OCI-M1 (cell line): ENCODE measurements at places on chromosomes 16 and 17.
A peak's percentile ranks its signal among the peaks of the same experiment; 100 is the strongest.

- DNase-seq = no peak
These were observed 2.4 kb downstream of the KCNJ12 start for GRCh38 chr17:21378553-21378952.

DNA sequence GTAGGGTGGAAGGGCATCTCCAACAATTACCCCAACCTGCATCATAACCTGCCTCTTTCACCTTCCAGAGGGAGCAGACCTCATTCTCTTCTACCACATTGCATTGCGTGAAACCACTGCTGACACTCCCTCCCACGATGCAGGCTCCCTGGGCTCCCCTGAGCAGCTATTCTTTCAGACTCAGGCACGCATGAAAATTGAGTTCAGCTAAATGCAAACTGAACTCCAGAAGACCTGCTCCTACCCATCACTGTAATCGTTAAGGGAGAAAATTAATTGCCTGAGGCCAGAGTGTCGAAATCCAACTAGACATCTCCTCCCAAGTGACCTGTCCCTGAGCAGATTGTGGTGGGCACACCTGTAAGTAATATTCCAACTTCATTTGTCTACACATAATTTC is 186.0 kb downstream of the GRIN2A start:
- no peak for DNase-seq

GRCh38 chr17:2749058-2749783 is at the start of gene CCDC92B:
CCDC92B (minus strand) TSS chr17:2749652; CDS start chr17:2735145, 14,507 bp downstream.
- no peak for DNase-seq

GRCh38 chr17:50534979-50535326 is 2.4 kb downstream of the EPN3 start:
- DNase-seq = peak; percentile 19

- no peak for DNase-seq
These were observed 121.1 kb downstream of the SPACA3 start for GRCh38 chr17:33112763-33113162.

GRCh38 chr16:86300746-86301481 is 209.4 kb upstream of the FOXF1 start:
- peak; percentile 27 for DNase-seq

DNA sequence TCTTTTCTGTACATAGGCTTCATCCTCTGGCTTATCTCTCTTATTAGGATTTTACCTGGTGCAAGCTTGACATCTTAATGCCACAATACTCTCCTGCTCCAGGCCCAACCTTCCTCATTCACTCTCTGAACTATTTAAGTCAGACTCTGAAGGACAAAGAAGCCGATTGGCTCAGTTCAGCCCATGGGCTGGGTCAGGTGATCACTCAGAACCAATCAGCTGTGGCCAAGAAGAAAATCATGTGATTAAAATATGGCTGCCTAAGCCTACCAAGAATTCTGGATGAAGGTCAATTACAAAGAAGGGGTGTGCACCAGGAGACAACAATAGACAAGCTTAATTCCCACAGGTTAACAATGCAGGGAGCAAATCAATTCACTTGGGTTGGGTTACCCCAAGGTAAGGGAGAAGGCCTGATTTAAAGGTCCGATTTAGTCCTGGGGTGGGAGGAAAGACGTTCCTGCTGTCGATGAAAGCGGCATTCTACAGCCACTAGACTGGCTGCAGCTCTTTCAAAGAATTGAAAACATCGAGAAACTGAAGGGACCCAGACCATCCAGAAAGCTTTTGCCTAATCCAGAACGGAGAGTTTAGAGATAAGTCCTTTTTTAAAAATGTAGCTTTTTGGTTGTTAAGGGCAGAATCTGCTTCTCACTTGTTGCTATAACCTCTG is 42.9 kb upstream of the NFAT5 start:
- peak; percentile 82 for DNase-seq

DNA sequence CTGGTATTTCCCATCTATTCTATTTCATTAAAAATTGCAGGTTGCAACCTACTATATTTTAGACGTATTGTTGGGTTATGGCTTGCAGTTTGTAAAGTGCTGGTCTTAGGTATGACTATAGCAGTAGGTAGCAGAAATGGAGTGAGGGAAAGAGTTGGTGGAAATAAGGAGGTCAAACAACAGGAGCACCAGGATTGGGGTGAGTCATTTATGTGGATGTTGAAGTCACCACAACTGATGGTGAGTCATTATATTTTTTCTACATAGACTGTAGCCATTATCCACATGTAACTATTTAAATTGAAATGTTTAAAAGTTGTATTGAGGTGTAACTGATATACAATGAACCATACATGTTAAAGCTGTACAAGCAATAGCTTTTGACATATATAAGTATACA is 25.0 kb upstream of the HS3ST3A1 start:
- DNase-seq = no peak

- no peak for DNase-seq
These were observed at the start of gene WNT3 for GRCh38 chr17:46818316-46818928. WNT3 (minus strand) TSS chr17:46818692; CDS start chr17:46818597, 95 bp downstream.

DNA sequence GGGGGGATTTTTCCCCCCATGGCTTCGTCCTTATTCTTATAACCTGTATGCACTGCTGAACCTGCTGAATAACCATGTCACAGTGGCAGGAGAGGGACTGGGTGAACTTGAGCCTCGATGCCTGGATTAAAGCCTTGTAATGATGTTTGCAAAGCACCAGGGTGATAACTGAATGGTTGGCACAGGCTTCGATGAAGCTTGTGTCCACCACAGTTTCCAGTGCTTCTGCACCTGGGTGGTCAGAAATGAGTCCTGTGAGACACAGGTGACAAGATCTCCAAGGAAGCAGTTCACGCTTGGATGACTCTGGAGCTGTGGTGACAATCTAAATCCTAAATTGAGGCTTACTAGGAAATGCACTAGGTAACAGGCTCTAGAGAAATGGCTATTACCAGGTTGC is 729.3 kb downstream of the MAF start:
- DNase-seq = no peak

DNA sequence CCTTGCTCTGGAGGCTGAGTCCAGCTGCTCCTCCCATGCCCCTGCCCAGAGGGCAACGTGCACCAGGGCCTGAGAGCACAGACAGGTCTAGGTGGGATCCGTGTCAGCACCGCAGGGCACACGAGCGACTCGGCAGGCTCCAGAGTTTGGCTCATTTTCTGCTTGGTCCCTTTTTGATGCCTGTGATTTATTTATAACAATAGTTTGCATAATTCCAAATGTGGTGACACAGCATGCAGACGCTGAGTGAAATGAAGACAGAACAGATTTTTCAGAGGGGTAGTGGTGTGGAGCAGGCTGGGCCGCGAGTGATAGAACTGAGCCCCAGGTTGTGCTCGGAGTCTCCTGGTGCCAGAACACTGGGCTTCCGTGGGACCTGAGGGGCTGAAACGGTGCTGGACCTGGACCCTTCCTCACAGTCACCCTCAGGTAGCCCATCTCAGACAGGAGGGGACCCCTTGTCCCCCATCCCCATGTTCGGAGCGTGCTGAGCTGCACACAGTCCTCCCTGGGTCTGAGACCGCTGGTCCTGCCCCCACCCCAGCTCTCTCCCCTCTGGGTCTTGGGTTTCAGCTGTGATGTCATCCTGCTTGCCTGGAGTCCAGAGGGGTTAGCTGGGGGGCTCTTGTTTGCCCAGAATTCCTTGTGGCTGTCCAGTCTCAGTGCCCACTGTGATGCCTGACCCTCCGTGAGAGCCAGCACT is 95.9 kb downstream of the METRNL start:
- DNase-seq = no peak

DNA sequence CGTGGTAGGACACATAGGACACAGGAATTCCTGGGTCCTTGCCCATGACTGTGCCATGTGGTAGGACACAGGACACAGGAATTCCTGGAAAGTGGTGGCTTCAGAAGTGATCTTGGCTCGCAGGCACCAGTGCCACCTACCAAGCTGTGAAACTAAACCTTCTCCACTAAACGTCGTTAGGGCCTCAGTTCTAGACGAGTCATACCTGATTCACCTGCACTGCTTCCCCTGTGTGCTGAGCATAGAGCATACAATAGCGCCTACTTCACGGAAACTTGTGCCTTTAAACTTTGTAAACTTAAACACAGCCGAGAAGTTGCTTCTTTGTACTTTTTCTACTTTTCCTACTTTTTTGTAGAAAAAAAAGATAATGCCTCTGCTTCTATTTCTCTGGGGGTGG is 4.8 kb downstream of the SOX8 start:
- no peak for DNase-seq

- DNase-seq = no peak
These were observed 19.9 kb upstream of the PITPNM3 start for GRCh38 chr17:6576038-6576785.

DNA sequence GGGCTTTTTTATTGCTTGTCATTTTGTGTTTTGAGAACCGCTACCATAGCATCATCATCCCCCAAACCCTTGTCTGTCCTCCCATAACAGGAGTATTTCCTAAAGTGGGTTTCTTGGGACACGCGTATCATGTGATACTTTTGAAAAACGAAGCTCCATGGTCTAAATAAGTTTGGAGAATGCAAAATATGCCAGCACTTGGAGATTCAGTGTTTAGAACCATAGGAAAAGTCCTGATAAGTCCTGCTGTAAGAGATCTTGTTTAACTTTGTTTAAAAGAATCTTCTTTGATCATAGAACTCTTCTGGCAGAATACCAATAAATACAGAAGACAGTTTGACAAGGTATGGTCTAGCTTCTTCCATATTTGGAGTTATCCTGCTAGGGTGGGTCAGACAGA is 59.3 kb downstream of the NKD1 start:
- DNase-seq = no peak

DNA sequence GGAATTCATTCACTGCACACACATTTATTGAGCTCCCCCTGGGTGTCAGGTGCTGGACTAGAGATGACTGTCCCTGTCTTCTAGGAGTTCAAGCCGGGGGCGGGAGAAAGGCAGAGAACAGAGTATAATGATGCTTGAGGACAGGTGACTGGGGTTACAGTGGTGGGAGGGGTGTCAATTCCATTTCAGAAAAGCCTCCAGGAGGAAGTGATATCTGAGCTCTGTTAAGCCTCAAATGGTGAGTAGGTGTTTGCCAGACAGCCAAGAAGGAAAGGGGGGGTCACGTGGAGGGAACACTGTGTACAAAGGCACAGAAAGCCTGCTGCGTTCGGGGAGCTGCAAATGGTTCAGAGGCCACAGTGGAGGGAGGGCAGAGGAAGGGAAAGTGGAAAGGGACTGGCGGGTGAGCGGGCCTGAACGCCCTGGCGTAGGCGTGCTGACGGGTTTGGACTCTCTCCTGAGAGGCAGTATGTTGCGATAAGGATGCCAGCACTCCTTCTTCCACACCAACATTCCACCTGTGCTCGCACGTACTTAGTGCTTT is 9.7 kb upstream of the NXPH3 start:
- no peak for DNase-seq

DNA sequence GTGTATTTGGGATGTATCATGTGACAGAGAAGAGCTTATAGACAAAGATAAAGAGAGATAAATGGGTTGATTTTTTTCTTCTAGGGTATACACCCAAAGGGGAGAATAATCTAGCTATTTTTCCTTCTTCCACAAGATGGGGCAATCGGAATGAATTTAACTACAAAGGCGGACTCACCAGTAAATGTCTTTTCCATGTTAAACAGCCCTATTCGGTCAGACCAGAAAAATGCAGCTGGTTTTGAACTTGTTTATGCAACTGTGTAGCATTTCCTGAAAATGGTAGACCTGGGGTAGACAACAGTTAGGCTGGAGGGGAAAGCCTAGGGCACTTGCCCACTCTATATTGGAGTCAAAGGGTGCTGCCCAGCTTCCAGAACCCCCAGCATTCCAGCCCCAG is 477.1 kb downstream of the TOX3 start:
- peak; percentile 12 for DNase-seq

DNA sequence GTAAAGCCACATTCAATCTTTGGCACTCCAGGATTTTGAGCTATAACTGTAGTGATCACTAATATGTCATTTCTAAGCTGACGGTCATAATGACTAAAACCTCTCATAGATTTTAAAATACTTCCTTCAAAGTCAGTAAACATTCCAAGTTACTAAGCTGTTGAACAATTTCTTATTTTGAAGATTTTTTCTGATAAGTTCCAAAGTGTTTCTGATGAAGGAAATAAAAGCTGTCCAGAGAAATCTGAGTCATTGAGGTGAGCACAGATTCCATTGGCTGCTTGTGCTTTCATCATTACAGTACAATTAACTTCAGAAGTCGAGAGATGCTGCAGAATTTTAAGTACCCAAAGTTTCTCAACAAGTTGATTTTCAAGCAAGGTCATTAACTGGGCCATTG is 23.9 kb downstream of the NLRC5 start:
- DNase-seq = no peak

DNA sequence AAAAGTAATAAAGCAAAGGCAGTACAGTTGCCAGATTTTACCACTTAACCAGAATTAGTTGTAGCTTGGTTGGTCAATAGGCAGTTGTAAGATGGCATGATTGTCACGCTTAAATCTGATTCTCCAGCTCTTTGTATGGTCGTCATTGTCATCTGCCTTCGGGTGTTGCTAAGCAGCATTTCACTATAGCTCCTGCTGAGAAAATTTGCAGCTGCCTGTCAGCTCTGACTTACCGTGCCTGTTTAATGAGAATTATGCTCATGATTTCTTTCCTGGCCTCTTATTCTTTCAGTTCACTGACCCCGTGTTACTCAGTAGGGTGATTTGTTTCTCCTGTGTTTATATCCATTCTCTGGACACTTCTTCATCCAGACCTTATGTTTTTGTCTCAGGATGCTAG is 66.7 kb downstream of the TANGO6 start:
- no peak for DNase-seq

GRCh38 chr17:82592767-82593589 is 55.3 kb downstream of the WDR45B start:
- DNase-seq = peak; percentile 91

DNA sequence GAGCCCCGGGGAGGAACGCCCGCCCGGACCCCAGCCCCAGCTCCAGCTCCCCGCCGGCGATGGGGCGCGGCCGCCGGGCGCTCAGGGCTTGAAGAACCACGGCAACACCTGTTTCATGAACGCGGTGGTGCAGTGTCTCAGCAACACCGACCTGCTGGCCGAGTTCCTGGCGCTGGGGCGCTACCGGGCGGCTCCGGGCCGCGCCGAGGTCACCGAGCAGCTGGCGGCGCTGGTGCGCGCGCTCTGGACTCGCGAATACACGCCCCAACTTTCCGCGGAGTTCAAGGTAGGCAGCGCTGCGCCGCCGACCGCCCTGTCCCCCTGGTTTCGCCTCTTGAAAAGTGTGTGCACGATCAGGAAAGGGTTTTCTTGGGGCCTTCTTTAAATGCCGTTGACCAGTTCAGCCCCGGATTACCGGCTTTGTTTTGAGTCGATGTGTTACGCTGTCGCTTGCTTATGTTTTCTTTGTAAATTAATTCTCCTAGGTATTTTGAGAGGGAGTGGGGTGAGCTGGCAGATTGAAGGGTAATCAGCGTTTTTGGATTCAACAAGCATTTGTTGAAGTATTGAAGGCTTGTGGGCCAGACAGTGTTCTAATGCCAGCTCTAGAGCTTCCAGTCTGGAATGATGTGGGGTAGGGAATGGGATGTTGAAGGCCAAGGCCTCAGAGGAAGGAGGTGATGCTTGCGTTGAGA is 681 bp downstream of the USP43 start:
- DNase-seq = peak; percentile 63

- DNase-seq = no peak
These were observed 119.4 kb downstream of the SOCS1 start for GRCh38 chr16:11136600-11136999.

DNA sequence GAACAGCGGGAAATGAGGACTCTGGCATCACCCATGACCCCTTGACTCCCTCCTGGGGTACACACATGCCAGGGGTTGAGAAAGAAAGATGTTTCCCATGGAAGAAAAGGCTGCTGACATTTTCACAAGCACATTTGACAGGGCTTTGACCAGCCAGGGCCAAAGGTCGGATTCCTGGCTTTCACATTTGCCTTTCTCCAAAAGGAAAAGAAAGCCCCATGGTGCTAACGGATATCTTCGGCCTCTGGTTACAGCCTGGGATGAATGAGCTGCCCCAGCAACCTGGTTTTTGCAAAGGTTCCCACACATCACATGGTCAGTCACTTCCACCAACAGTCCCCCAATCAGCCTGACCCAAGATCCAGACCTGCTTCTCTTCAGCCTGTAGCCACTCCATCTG is 478.2 kb upstream of the CDH11 start:
- DNase-seq = no peak
